Stomach (tissue), 19 donors: ENCODE measurements at places on chromosomes 1 and 21.
A peak's percentile ranks its signal among the peaks of the same experiment; 100 is the strongest.

DNA sequence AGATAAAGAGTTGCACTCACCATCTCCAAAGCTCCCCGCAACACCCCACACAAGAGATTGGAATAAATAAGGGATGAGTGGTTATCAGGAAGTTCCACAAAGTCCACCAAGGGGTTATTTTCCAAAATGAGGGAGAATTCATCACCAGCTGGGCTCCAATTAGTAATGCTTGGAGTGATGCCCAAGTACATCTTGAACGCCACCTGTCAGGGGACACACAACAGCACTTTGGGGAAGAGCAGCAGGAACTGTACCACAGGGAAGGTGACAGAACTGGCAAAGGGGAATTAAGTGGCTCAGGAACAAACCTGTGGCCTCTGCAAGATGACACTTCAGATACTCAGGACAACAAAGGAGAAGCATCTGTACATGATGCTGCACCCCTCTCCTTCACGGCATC, 11.5 kb downstream of the TRAPPC3 start:
- no peak for DNase-seq

DNA sequence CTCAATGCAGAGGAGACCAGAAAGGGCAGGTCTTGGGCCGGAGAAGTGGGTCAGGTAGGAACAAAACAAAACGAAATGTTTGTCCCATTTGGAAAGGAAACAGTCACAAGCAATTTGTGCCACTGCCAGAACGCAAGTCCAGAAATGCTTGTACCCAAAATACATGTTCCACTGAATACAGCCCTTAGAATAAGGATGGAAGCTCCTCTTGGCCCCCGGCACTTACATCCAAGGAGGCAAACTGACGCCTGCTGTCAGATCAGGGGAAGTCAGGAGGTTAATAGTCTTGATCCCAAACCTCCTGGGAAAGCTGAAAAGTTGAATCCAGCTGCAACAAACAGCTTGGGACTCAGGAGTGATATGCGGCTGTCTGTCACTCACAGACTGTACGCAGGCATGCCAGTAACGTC, 75.9 kb upstream of the GALNT2 start:
- no peak for DNase-seq

DNA sequence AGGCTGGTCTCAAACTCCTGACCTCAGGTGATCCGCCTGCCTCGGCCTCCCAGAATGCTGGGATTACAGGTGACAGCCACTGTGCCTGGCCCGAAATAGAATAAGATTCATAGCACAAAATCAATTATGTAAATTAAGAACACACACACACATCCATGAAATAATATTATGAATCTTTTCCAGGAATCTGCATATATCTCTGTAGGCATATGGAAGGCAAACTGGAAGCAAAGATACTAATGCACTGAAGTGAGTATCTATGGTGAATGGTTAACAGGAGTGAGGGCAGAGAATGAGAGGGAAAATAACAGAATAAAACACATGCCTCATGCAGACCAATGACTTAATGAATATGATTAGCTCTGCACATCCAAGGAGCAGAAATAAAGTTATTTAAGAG, 61.6 kb upstream of the ATP2B4 start:
- no peak for DNase-seq

- peak; percentile 31 for DNase-seq
Measured at GRCh38 chr1:53896635-53897229, 2.7 kb downstream of the DIO1 start.

DNA sequence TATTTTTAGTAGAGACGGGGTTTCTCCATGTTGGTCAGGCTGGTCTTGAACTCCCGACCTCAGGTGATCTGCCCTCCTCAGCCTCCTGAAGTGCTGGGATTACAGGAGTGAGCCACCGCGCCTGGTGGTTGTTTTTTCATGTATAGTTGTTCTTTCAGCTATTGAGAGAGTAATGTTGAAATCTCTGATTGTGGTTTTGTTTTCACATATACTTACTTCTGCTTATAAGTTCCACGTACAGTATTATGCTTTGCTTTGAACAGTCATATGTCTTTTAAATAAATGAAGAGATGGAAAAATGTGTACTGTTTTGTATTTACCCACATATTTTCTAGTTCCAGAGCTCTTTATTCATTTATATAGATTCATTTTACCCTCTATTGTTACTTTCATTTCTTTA, 44.5 kb downstream of the MARK1 start:
- DNase-seq = no peak

- peak; percentile 88 for DNase-seq
Measured at GRCh38 chr1:98661544-98662355, at the start of gene SNX7. Gene SNX7 (plus strand): TSS chr1:98661721. CDS start chr1:98661732, 11 bp downstream.

GRCh38 chr1:208139434-208140045, 104.6 kb downstream of the PLXNA2 start:
- no peak for DNase-seq

GRCh38 chr1:108829498-108829916, 27.4 kb downstream of the AKNAD1 start:
- no peak for DNase-seq

GRCh38 chr1:74498901-74499300, 13.5 kb downstream of the LRRC53 start:
- DNase-seq = no peak

DNA sequence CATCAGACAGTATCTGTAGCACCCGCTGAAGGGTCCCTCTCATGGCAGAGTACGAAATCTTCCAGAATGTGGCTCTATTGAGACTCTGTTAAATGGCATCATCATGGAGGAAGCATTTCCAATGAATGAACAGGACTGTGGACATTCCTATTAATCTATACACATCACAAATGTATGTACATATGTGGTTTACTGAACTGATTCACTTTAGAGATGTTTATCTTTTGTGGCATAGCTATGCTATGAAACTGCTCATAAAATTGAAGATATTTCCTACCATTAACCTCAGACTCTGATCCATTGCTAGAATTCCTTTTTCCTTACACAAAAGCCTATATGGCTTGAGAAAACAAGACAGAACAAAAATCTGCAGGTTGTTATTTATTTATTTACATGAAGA, 259.6 kb upstream of the RRP15 start:
- no peak for DNase-seq

DNA sequence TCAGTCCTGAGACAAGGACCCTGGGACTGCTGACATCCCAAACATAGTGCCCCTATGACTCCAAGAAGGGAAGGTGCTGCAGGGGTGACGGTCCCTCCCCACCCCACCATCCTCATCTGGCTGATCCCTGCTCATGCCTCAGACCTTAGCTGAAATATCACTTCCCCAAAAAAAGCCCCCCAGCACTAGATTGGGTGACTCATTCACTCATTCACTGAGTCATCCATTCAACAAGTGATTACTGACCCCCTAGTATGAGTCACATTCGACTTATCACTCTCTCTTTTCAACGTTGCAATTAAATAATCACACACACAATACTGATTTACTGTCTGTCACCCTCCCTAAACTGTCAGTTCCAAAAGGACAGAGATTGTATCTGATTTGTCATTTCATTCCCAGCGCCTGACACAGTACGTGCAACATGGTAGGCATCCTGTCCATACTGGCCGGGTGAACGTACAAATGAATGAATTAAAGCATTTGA, 48.6 kb downstream of the HIVEP3 start:
- DNase-seq = no peak

DNA sequence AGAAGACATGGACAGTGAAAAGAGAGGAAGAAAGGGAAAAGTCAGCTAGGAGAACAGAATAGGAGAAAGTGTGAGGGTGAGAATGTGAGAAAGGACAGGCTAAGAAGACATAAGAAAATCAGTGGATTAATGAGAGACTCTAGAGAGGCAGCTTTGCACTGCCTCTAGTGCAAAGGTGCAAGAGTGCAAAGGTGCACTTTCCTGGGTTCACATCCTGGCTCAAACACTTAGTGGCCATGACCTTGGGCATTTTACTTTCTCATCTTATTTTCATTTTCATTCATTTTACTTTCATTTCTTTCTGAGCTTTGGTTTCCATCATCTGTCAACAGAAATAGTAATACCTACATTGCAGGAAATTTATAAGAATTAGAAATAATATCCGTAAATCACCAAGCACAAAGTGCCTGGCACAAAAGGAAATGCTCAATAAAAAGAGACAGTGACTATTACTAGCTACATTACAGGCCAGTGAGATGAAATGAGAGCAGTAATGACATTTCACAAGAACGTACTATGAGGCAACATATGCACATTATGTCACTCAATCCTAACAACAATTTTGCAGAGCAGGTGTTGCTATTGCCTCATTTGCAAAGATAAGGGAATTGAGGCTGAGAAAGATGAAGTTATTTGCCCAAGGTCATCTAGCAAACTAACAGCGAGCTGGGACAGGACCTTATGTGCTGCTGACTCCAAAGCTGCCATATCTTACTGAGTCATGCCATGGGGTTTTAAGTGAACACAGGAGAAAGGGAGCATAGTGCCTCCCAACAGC, 107.0 kb upstream of the TLR5 start:
- peak; percentile 41 for DNase-seq
